Neural progenitor cell (in vitro differentiated cells): ENCODE measurements at places on chromosomes 4 and X. TPM values are rescaled to one million over a fixed set of nuclear protein-coding genes. Genes with fewer than 3 reads are reported as not detected.

Gene MRPS18C
- 25.0 and 25.6 TPM in 2 replicates for total RNA-seq

Gene C1GALT1C1
- 23.0 and 41.0 TPM in 2 replicates for total RNA-seq

Gene CXCL1
- not detected in 2 replicates for total RNA-seq

GRCh38 chr4:37865450-37865849 lies 25.4 kb upstream of the TBC1D1 start:
- H3K36me3 ChIP-seq, result peaks cover 6% of the 10 kb centered on the region
- H3K4me1 ChIP-seq, result no peaks in the 10 kb centered on the region
- no peaks in the 10 kb centered on the region for H3K27me3 ChIP-seq

DNA sequence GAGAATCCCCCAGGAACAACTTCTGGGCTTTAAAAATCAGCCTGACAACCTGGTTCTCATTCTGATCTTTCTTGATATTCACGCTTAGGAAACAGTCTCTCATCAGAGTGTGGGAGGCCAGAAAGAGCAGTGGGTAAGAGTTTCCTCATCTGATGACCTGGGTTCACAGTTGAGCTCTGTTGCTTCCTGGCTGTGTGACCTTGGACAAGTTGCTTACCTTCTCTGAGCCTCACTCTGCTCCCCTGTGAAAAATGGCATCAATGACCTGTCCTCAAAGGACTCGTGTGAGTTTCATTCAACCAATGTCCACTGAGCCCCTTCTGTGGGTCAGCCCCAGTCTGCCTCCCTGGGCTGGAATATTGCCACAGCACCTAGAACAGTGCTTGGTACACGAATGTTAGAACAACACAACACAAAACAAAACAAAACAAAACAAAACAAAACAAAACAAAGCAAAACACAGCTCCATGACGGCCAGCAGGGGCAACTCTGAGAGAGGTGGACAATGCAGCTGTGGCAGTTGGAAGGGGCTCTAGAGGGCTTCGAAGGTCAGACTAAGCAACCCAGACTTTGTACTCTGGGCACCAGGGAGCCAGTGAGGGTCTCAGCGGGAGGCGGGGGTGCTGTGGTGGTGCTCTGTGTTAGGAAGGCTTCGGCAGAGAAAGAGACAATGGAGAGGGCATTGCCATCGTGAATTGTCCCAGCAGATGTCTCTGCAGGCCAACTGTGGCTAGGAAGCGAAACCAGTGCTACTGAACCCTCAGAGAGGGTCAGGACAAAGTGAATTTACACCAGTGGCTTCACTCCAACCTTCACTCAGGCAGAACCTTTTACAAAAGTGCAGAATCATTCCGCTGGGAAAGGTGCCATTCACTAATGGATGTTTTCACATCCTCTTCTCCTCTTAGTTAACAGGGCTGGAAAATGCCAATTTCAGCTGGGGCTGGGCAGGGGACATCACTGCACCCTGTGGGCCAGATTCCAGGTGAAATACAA lies 14.3 kb upstream of the C4orf50 start:
- peaks cover 2% of the 10 kb centered on the region for H3K27me3 ChIP-seq
- peak; percentile 14 for DNase-seq
- no peak overlapping the region for H3K27ac ChIP-seq
- H3K4me3 ChIP-seq, result no peak overlapping the region
- H3K4me1 ChIP-seq, result peaks cover 27% of the 10 kb centered on the region

DNA sequence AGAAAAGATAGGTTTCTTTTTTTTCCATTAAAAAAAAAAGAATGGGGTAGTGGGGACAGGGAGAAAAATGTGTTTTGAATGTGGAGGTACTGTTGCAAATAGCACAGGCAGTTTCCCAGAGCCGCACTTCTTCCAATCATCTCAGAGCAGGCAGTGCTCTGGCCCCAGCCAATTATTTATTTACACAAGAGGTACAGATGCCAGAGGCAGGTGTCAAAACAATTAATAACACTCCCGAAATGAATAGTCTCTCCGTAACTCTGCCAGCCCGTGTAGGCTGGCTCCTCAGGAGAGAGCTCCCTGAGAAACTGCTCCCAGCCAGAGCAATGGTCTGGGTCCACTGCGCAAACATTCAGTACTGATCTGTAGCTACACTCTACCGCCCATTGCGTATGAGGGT lies 130.8 kb upstream of the IL1RAPL2 start:
- H3K4me1 ChIP-seq, result no peaks in the 10 kb centered on the region
- H3K36me3 ChIP-seq, result no peaks in the 10 kb centered on the region
- H3K27ac ChIP-seq, result no peak overlapping the region
- H3K27me3 ChIP-seq, result no peaks in the 10 kb centered on the region

DNA sequence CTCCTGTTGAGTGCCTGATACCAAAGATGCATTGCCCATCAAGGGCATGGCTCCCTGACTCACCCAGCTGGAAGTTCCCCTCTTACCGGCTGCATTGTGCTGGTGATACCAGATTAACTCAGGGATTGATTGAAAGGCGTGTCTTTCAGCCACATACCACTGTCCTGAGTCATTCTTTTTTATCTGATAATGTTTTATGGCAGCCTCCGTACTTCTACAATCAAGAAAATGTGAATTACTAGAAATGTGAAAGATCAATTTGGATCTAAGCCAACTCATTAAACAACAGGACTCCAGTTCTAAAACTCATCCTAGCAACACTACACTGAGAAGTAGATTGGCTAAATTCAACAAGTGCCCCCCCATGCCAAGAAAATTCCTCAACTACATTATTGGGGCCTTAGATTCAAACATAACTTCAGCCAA lies 40.0 kb downstream of the TXK start:
- H3K27ac ChIP-seq, result no peak overlapping the region
- peak; percentile 38 for DNase-seq

DNA sequence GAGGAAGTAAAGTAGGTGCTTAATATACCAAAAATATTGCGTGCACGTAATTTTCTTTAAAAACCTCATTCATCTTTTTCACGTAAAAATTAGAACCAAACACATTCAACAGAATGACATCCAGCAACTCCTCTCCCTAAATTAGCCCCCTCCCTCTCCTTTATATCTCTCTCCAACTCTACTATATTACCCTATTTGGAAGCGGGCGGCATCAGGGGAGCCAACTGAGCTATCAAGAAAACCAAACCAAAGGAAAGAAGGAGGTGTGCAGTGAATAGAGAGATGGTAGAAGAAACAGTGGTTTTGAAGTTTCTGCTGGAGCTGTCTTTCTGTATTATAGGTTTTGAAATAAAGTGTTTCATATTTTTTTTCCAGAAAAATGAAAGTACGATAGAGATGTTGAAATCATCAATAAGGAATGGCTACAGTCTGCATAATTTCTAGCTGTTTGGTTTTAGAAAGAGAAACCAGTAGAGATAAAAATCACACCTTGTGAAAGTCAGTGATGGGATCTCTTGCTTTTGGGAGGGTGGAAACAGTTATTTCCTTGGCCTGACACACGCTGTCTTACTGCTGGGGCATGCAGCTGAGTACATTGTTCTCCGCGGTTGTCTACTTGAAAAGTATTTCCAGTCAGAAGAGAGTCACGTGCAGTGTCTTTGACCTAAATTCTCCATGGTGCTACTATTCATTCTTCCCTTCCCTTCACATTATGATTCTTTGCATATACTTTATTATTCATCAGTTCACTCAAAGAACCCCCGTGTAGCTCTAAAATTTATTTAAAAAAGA lies 94.1 kb upstream of the WDR17 start:
- H3K4me1 ChIP-seq, result peaks cover 23% of the 10 kb centered on the region
- peak; percentile 41 for DNase-seq
- H3K27ac ChIP-seq, result no peak overlapping the region
- H3K4me3 ChIP-seq, result no peak overlapping the region

DNA sequence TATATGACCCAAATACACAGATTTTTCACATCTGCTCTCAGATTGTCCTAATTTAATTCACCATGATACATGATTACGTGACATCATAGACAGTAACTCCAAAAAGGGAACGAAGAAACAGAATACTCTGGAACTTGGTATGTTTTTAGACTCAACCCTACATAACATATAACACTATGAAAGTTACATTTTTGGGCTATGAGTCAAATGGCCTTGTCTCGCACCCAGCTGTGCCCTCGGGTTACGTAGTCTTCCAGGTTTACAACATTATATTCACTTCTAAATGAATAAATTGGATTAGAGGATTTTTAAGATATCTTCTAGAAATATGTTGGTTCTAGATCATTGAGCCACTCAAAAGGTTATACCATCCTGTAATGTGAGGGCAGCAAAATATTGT lies 2089.6 kb upstream of the TENM3 start:
- H3K4me3 ChIP-seq, result no peak overlapping the region
- no peaks in the 10 kb centered on the region for H3K4me1 ChIP-seq
- no peaks in the 10 kb centered on the region for H3K27me3 ChIP-seq
- DNase-seq, result no peak
- no peaks in the 10 kb centered on the region for H3K36me3 ChIP-seq

GRCh38 chrX:130418066-130418465 lies 16.3 kb downstream of the RBMX2 start:
- H3K36me3 ChIP-seq, result no peaks in the 10 kb centered on the region
- DNase-seq, result no peak
- no peak overlapping the region for H3K27ac ChIP-seq
- H3K27me3 ChIP-seq, result no peaks in the 10 kb centered on the region
- H3K4me3 ChIP-seq, result no peak overlapping the region

- DNase-seq, result no peak
- H3K4me1 ChIP-seq, result no peaks in the 10 kb centered on the region
- no peaks in the 10 kb centered on the region for H3K27me3 ChIP-seq
- H3K36me3 ChIP-seq, result no peaks in the 10 kb centered on the region
- no peak overlapping the region for H3K27ac ChIP-seq
Measured at GRCh38 chr4:87783781-87784180, 15.6 kb upstream of the IBSP start.

DNA sequence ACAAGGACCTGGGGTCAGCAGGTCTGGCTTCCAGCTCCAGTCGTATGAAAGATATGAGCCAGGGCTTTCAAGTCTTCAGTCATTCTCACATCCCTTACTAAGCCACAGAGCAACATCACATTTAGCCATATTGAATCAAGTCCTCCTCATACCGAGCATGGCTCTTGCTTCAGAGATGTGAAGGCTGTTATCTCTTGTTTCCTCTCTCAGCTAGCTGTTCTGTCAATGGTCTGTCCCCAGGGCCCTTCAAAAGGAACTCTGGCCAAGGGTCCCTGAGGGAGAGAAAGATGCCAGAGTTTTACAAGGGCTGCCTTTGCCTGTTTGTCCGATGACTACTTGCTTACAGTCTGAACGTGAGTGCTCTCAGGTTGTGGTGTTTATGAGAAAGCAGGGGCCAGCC lies 30.5 kb downstream of the DOCK11 start:
- no peak overlapping the region for H3K4me3 ChIP-seq
- DNase-seq, result no peak
- no peaks in the 10 kb centered on the region for H3K36me3 ChIP-seq
- no peak overlapping the region for H3K27ac ChIP-seq

DNA sequence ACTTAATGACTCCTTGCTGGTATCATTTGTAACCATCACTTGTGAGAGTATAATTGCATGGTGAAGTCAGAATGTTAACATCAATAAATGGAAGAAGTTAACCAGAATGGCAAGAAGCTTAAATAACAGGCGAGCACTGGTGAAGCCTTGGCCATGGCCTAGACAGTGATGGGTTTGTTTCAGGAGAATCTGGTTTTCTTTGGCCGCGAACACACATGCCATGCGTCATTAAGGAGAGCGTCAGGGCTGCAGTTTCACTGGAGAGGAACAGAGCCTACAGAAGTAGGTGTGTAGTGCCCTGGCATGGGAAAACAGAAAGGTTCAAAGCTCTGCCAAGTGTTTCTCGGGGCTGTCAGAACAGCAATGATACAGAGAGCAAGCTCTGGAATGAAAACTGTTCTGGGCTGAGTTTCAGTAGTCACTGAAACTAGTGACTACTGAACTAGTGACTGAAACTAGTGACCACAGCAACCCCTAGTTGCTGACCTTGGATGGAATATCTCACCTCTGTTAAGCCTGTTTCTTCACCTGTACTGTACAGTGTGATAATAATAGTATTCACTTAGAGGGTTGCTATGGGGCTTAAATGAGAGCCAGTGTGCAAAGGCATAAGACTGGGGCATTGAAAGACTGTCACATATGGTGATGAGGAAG lies 93.8 kb downstream of the C4orf51 start:
- H3K27ac ChIP-seq, result no peak overlapping the region
- H3K4me3 ChIP-seq, result no peak overlapping the region
- H3K4me1 ChIP-seq, result no peaks in the 10 kb centered on the region
- no peaks in the 10 kb centered on the region for H3K27me3 ChIP-seq

GRCh38 chr4:40702800-40703151 lies 47.0 kb upstream of the NSUN7 start:
- H3K36me3 ChIP-seq, result no peaks in the 10 kb centered on the region
- H3K27ac ChIP-seq, result no peak overlapping the region
- DNase-seq, result no peak
- H3K4me3 ChIP-seq, result no peak overlapping the region

DNA sequence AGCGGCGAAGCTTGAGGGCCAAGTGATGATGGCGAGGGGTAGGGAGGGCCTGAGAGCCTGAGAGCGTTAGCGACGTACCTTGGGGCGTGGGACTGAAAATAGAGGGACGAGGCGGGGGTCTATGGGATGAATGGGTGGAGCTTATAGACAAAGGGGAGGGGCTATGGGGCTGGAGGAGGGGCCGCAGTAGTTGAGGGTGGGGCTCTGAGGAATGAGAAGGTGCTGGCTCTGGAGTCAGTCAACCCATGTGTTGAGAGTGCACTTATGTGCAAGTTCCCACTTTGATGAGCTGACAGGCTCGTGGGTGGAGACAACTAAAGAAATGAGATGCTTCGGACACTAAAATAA lies 488 bp downstream of the TBC1D25 start:
- no peak for DNase-seq
- no peak overlapping the region for H3K27ac ChIP-seq
- H3K4me1 ChIP-seq, result no peaks in the 10 kb centered on the region
- no peaks in the 10 kb centered on the region for H3K27me3 ChIP-seq
- peak overlapping the region; percentile 56 for H3K4me3 ChIP-seq
